GOT3 (cell line): ENCODE measurements at places on chromosomes 5 and 9.

GRCh38 chr9:28925157-28925556 lies 1351.9 kb upstream of the C9orf72 start:
- no peak for DNase-seq

- DNase-seq, result no peak
Measured at GRCh38 chr5:98722188-98722587, 51.3 kb upstream of the RGMB start.

DNA sequence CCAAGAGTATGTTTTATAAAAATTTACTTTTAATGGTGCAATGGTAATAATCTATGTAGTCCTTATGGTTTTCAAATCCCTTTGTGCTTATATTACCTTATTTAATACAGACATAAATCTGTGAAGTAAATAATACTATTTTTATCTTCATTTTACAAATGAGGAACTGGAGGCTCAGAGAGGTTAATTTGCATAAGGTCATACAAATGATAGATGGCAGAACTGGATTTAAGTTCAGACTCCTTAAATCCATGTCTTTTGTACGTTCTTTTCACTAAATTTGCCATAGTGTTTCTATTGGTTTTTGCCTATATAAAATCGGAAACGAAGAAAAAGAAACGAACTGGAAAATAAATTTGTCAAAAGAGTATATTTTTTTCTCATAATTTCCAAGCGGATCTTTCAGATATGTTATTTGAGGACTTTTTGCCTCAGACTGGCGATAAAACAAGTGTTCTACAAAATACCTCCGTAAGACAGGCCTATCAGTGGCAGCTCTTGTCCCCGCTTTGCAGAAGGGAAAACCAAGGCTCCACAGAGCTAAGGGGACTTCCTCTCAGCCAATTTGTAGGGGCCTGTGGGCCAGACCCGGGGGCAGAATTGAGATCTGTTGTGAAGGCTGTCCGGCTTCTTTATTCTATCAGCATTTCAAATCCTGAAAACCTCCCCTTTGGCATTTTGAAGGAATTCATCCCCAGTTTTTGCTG lies 1.1 kb upstream of the TNFAIP8 start:
- DNase-seq, result no peak

- DNase-seq, result no peak
Measured at GRCh38 chr5:80957031-80957761, 3.0 kb upstream of the RASGRF2 start.

DNA sequence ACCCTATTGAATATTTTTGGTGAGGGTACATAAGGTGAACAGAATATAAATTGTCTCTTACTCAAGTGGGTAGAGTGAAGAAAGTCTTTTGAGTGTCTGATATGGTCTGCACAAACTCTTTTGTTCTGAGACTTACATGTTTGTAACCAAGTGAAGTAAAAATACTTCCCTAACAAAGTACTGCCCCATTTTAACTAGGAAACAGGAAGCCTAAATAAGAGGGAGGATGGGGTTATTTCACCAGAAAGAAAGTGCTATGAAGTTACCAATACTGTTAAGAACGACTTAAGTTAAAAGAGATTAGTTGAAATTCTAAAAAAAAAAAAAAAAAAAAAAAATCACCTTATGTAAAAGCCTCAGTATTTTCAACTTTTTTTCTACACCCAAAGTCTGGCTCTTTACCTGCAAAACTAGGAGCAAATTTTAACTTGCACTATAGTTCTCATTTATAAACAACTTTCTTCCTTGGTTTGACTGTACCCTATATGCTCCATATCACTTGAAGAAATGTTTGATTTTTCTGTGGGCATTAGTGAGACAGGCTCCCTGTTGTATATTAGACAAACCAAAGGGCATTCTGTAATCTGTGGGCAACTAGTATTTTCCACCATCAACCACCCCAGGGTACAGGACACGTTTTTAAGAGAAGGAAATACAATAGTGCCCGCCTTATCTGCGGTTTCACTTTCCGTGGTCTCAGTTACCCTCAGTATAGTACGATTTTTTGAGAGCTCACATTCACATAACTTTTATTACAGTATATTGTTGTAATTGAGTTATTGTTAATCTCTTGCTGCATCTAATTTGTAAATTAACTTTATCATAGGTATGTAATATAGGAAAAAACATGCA lies 127.7 kb downstream of the NR3C1 start:
- DNase-seq, result no peak

DNA sequence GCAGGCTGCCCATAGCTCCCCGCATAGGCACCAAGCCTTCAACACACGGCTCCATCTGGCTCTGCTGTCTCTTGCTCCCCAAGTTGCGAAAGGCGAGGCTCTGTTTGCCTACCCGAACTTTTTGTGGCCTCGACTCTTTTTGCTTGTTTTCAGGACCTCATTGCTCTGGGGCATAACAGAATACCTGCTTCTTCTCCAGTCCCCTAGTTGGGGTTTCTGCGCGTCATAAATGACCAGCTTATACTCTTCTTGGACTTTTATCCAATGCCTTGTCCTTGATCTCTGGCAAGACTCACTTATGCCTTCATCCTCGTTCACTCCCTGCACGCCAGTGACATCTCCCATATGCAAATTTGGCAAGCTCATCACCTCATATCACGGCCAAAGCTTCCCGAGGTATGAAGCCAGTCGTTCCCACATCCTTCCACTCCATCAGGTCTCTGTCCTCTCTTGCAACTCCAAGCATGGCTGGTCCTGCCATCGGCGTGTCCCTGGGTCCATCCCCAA lies 238.8 kb upstream of the ADAMTS16 start:
- DNase-seq, result no peak

GRCh38 chr5:75260708-75261107 lies 24.0 kb upstream of the ANKRD31 start:
- no peak for DNase-seq

- no peak for DNase-seq
Measured at GRCh38 chr9:126611592-126612325, 2.0 kb upstream of the LMX1B start.
